COR-L47 (cell line): ENCODE measurements at places on chromosomes 7 and 10.
A peak's percentile ranks its signal among the peaks of the same experiment; 100 is the strongest.

GRCh38 chr7:149793261-149793660, 19.9 kb upstream of the ZNF467 start:
- DNase-seq, result no peak

GRCh38 chr10:50990568-50991455, 83.5 kb upstream of the PRKG1 start:
- no peak for DNase-seq

GRCh38 chr7:131873581-131873980, 317.2 kb upstream of the PODXL start:
- DNase-seq, result no peak

DNA sequence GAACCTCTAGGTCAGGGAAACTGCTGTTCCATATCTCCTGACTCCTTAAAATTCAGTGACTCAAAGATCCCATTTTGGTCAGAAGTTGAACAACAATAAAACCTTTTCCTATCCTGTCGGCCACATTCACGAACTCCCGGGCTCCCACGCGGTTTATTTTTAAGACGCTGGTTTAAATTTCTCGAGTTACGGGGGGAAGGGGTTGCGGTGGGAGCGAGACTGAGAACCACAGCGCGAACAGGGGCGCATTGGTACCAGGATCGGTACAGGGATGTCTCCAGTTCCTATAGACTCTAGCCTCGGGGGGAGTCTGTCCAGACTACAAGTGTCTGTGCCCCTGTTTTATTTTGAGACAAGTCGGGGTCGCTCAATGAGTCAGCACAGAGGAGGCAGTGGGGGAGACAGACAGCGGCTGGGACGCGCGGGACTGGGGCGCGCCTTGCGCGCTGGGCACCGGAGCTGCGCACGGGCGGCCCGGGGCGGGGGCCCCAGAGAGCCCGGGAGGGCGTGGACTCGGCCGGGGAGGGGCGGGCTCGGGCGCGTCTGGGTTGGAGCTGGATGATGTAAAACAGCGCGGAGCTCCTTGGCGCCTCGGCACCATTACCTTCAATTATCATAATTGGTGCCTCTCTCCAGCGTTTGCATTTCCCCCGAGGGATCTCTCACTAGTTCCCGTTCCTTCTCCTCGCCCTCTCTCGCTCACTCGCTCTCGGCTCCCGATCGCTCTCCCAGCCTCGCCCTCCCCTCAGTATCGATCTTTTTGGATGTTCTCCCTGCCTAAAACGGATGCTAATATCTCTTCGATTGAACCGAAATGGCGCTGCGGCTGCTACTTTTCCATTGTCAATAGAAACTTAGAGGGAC, 8.7 kb upstream of the BAMBI start:
- DNase-seq, result peak; percentile 72

DNA sequence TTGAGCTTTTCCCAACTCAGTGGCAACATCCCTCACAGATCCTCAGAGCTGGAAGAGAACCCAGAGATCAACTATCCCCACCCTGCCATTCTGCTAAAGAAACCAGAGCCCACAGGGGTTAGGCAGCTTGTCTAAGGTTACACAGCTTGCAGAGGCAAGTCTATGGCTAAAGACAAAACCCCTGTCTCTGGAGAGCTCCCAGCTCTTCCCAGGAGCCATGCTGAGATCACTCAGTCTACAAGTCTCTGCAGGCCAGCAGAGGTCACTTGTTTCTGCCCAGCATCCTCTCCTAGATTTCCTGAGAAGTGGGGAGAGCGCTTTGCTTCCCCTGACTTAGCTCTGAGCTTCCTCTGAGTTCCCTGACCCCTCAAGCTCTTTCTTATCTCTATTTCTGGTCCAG, 28.5 kb upstream of the LOXL4 start:
- no peak for DNase-seq

DNA sequence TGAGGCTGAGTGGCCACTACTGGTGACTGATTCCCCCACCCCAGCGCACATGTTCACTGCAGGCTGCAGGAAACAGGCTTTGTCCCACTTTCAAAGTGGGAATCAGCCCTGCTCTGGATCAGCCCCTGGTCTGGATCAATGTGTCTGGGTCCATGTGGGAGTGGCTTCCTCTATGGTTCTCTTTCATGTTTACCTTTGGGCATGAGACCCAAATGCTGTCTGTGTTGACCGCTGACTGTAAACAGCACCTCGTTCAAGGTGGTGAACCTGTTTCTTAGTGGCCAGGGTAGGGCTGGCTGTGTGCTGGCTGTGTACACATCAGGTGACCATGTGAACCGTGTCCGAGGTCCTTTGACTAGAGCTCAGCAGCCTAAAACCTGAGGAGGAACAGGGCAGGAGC, 121.8 kb downstream of the CAMK1D start:
- DNase-seq, result no peak

GRCh38 chr10:72564596-72564995, 61.3 kb downstream of the MICU1 start:
- no peak for DNase-seq

DNA sequence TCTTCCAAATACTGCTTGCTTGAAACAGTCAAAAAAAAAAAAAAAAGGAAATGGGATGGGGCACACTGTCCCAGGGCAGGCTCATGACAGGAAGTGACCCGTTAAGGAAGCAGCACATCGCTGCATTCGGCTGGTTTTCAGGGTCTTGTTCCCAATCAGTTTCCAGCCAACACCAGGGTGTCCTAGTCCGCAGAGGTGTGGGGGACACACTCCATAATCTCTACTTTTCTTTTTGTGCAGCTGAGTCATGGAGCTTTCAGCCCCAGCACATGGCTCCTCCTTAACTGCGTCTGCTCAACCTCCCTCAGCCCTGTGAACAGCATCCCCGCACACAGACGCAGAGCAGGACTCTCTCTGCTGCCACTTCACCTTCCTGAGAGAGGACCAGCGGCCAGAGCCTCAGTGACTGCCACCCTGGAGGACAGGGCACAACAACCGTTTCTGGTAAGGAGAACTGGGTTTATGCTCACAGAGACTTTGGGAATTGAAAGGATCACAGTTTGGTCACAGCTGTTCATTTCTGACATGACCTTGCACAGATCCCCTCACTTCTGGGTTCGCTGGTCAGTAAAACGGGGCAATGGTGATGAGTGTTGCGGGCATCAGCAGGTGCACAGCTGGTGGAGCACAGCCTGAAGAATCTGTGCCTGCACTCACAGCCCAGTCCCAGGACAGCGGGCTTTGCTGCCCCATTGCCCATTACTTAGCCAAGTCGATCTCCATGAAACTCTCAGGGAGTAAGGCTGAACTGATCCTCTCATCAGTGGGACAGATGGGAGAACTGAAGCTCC, at the start of gene GIMAP5:
TSS of gene GIMAP5 (plus strand) at position 154 of the 791 bp plus-strand sequence. CDS start 3,467 bp downstream, outside the sequence.
- no peak for DNase-seq

- no peak for DNase-seq
Observed at GRCh38 chr10:129253161-129253864, 213.7 kb upstream of the MGMT start.
